ENCODE measurements at places on chromosomes 1 and 21.

DNA sequence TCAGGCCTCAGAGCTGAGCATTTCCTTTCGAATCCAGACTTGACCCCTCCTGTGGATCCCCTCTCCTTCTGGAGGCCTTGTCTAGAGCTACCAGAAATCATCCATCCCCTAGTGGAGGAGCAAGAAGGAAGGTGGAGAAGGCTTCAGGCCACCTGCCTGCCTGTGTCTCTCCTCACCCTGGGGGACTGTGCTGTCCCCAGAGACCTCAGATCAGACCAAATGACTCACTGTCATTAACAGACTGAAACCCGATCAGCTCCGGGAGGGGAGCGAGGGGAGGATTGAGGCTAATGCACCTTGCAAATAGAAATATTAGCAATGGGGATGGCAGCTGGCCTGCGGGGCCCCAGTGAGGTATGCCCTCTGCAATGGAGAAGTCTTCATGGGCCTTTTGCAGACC is 2.1 kb downstream of the MYBPH start:
- no peaks in the 10 kb centered on the region for H3K36me3 ChIP-seq
- H3K4me1 ChIP-seq: peaks cover 25% of the 10 kb centered on the region
- no peak overlapping the region for H3K4me3 ChIP-seq
- H3K27me3 ChIP-seq: no peaks in the 10 kb centered on the region

DNA sequence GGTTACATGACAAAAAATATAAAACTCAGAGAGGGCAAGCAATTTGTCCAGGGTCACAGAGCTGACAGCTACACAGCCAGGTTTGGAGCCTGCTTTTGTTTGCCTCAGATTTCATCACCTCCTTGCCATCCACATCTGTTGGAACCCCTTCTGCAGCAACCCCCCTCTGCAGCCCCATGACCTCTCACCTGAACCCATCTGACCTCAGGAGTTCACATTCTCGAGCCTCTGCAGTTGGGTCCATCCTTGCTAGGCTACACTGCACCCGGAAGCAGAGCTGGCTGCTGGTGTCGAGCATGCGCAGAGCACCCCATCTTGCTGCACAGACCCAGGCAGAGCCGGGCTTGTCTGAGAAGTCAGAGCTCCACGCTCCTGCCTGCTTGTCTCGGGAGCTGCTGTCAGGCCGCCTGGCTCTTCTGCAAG is 10.0 kb downstream of the C1QB start:
- no peak overlapping the region for H3K4me3 ChIP-seq
- DNase-seq: no peak
- peaks cover 13% of the 10 kb centered on the region for H3K27me3 ChIP-seq
- no peak overlapping the region for H3K27ac ChIP-seq
- no peaks in the 10 kb centered on the region for H3K36me3 ChIP-seq

DNA sequence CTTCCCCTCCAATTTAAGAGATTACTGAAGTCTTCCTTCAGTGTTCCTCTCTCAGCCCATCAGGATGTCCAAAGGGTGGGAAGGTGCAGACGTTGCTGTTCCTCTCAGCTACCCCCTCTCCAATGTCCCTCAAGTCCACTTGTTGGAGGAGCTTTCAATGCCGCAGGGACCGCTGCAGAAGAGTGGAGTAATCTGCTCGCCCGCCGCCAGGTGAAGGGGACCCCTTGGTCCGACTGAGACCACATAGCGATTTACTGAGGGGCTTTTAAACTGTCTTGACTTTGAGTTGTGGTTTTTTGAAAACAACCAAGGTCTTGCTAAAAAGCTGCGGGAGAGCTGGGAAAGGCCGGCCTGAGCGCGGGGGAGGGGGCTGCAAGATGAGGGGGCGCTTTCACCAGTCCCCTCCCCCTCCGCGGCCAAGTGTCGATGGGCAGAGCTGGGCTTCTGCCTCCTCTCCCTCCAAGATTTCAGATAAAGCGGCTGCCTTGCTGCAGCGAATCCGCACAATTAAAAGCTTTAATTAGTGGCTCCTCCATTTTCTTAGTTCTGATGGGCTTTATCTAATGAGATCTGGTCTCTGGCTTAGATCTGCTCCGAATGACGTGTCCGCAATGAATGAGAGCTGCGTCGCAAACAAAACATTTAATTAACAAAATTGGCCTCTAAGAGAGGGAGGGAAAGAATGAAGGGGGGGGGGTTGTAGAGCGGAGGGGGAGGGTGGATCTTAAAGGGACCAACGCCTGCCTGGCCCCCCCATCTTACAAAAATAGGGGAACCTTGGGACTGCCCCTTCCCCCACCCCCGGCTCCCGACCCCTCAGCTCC is 5.9 kb downstream of the LMO4 start:
- DNase-seq: peak; percentile 39
- peak overlapping the region; percentile 78 for H3K27ac ChIP-seq
- H3K4me1 ChIP-seq: peaks cover 2% of the 10 kb centered on the region
- H3K27me3 ChIP-seq: no peaks in the 10 kb centered on the region
- H3K36me3 ChIP-seq: no peaks in the 10 kb centered on the region

DNA sequence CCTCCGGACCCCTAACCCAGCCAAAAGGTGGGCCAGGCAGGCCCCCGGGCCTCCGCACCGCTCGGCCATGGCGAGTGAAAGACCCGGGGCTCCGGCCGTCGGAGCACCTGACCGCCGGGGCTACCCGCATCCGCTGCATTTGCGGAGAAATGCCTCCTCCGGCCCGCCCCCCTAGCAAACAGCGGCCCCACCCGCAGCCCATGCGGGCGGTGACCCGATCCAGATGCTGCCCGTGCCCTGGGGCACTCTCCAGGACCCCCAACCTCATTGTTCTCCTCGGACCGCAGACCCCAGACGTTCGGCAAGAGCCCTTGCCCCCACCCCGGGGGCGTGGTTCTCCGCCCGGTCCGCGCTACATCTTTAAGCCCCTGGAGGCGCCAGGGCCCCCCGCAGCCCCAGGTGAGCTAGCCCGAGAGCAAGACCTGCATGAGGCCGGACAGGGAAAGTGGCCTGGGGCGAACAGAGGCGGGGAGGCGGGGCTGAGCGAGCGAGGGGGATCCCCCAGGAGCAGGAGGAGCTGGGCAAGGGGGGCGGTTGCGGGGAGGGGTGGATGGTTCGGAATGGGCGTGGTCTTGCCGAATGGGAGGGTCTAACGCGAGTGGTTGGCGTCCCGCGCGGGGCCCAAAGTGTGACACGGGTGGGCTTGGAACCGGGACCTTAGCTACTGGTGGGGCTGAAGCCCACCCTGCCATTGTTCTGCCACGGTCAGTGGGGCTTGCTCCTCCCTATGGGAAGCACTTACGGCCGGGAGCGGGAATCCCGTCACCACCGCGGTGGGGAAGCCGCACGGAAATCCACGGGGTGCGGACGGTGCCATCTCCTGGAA is 6.3 kb upstream of the CRYBG2 start:
- no peaks in the 10 kb centered on the region for H3K36me3 ChIP-seq
- no peak overlapping the region for H3K27ac ChIP-seq
- DNase-seq: no peak
- peaks cover 2% of the 10 kb centered on the region for H3K4me1 ChIP-seq

Data from fibroblast of lung (primary cell).